Stimulated activated CD4-positive, alpha-beta T cell treated with anti-CD3 and anti-CD28 coated beads, Interleukin-4, amount 100 ng/mL, for 4 hours (primary cell): ENCODE measurements at places on chromosomes 2 and 18.

DNA sequence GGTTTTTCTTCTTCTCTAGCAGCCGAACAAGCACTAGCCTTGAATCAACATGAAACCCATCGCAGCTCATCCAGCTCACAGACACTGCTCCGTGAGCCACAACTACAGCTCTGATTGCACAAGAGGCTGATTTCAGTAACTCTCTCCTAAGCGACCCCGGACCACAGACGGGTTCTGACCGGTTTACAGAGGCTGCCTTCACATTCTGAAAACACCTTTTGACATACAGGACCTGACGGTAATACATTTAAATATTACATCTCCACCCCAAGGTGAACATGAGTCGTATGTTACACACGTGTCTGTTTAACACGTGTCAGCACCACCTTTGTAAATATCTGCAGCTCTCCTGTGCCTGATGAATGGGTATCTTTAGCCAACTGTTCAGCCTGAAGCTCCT lies 120.7 kb downstream of the TMEM18 start:
- no peak for DNase-seq

- DNase-seq = peak; percentile 73
Observed at GRCh38 chr2:208254118-208254870, 577 bp downstream of the IDH1 start.

DNA sequence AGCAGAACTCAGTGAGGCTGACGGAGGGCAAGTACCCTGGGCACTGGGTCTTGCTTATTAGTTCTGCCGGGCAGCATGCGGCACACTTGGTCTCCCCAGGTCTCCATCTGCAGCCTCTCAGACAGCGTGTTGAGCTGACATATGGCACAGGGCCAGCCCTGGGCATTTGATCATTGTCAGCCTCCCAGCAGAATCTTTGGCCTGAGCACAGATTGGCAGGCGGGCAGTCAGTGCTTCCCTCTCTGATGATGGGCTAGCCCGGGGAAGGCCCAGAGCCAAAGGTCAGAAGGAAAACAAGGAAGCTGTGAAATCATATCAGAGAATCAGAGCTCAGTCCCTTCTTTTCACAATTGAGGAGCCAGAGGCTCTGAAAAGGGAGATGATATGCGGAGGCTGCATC lies 150.1 kb upstream of the LRRTM1 start:
- DNase-seq = no peak

DNA sequence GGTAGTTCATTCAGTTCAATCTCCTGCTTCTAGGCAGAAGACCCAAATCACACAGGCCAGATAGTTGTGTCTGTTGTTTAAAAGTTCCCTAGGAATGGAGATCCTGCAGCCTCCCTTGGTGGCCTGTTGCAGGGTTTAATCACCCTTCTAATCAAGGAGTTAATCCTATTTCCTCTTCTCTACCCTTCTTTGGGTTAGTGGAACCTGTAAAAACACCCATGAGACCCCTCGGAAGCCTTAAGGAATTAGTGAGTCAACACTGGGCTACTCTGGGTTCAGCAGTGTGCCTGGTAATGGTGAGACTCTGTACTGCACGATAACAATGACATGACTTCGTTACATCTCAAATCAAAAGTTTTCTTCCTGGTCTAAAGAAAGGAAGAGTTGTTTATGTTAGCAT lies 217.6 kb upstream of the NRP2 start:
- no peak for DNase-seq

- DNase-seq = no peak
Observed at GRCh38 chr2:106886916-106887758, 1.2 kb upstream of the ST6GAL2 start.

DNA sequence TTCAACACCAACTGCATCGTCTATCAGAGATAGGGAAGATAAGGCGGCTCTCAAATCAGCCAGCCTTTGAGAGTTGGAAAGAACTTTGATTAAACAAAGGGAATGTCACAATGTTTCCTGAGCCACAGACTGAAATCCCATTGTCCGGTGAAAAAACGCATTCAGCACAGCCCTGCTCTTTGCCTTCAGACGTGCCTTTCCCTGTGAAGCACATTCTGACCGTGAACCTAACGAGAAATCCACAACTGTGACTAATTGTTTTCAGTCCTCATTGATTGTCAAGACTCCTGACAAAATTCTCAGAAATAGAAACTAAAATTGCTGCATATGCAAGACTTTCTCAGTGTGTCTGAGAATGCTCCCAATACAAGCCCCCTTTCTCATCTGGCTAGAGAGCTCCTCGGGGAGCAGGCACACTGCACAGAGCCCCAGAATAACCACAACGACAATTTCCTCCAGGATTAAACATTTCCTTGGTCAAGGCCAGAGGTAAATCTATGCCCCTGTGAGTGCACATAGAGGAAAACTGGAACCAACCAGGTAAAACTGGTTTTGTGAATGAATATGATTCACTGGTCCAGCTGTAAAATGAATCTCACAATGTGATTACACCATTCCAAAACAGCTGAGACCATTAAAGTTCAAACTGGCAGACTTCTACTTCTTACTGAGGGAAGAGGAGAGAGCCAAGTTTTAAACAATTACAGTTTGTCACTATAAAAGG lies 561.9 kb upstream of the ID2 start:
- DNase-seq = no peak

DNA sequence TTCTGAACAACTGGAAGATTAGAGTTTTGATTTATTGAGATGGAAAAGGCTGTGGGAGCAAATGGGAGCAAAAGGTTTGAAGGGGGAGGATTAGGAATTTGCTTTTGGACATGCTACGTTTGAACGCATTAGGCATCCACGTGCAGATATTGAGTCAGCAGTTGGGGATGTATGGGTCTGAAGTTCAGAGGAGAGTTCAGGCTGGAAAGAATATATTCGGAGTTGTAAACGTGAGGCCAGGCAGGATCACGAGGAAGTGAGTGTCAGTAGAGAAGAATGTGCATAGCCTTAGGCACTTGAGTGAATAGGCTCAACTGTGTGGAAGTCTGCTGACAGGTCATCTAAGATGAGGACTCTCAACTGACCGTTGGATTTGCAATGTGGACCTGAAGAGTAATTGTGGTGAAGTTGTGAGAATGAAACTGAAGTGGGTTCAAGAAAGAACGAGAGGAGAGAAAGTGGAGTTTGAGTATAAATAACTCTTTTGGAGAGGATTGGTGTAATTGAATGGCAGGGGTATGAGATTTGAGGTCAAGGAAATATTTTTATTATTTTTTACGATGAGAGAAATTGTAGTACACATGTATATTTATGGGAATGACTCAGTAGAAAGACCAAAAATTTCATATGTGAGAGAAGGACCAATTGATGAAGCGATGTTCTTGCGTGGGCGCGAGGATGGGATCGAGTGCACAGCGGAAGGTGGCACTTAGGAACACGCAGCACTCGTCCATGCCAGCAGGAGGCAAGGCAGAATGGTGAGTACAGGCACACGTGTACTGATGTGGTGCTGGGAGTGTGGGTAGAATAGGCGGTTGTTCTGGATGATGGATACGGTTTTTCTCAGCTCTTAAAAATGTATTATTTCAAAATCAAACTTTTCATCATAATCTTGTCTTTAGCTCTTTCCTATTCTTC lies 40.5 kb upstream of the POLE4 start:
- DNase-seq = no peak

DNA sequence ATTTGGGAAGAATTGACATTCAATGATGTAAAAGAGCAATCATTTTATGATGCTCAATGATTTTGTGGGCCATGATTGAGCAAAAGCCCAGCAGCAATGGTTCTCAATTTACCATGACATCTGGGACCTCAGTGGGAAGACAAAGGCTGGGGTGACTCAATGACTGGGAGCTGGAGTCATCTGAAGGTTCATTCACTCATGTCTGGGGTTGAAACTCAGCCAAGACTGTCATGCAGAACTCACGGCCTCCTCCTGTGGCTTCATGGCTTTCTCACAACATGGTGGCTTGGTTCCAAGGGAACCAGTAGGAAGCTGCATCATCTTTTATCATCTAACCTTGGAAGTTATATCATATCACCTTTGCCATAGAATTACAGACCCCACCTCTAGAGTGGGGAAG lies 45.1 kb upstream of the CD226 start:
- no peak for DNase-seq

DNA sequence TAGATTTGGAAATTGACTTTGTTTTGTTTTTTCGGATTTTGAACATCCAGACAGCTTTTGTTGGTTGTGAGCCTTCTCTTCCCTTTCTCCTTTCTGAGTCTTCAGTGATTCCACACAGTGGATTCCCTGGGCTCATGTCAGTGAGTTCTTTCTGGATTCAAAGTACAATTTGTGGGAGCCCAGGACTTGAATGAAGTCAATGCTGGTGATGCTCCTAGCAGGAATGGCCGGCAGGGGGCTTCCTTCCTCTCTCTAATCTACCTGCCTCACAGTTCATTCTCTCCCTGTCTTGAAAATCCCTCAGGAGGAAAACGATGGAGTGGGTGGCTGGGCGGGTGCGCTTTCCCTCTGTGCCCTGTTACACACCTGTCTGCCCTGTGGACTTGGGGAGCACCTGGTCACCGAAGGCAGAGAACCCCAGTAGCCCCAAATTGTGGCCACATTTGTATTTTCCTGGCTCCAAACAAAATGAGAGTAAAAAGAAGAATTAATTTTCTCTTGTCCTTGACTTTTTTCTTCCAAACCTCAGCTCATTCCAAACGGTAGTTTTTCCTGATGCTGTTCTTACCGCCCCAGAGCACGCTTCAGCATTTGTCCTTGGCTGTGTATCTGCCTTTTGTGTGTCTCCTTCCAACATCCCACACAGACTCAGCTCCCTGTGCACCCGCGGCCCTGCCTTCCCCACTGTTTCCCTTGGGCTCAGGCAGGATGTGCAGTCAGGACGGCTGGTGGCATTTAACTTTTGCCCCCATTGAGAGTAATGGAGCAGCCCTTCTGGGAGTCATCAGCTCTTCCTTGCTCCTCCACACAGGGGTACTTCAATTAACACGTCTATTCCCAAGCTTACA lies 86.6 kb downstream of the MARCO start:
- DNase-seq = no peak
